ENCODE measurements at places on chromosomes 16 and 17. TPM values are rescaled to one million over a fixed set of nuclear protein-coding genes. Genes with fewer than 3 reads are reported as not detected.

Gene RNF112
- 1.5 TPM for total RNA-seq

Gene SLC38A8
- not detected for total RNA-seq

Gene GPR142
- 0.98 TPM for total RNA-seq

Gene TBC1D3G
- not detected for total RNA-seq

Gene BMERB1
- 46.9 TPM for total RNA-seq

Gene KRT13
- 10,968 TPM for total RNA-seq

DNA sequence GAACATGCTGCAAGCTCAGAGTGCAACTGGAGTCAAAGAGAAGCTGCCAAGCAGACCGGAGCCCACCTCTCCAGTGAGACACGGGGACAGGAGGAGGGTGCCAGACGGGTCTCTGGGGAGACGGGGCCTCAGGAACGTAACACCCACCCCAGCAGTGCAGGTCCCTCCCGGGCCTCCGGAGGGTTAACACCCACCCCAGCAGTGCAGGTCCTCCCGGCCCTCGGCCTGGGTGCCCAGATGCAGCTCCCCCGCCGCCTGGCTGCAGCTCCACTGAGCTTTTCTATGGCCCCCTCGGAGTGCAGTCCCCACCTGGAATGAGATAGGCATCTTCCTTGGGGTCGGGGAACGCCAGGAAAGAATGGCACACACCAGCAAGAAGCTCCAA, 89.9 kb downstream of the ZNF778 start:
- no peak for DNase-seq

GRCh38 chr16:35559911-35560636, 2100.7 kb downstream of the TP53TG3F start:
- DNase-seq = no peak

DNA sequence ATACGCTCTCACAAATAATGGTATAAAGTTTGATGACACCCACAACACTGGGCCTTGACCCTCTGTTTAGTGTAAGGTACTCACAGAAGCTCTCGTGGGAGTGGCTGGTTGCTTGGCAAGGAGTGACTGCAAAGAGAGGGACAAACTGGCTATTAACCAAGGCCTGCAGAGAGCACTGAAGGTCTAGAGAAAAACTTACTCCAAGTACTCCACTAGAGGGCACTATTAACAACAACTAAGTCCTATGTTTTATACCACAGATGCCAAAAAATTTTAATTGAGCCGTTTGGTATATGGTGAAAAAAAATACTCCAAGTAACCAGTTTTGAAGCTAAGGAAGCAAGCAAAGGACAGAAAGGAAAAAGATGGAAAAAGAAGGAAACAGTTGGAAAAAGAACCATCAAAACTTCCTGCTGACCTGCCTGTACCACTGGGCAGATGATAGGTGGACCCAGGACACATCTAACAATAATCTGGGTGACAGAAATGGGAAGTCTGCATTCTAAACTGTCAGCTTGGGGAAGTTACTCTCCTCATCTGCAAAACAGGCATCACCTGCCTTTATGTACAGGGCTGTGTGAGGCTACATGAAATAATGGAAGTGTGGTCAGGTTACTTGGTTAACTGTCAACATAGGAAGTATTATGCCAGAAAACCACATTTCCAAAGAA, 23.2 kb downstream of the DYNC1LI2 start:
- no peak for DNase-seq

DNA sequence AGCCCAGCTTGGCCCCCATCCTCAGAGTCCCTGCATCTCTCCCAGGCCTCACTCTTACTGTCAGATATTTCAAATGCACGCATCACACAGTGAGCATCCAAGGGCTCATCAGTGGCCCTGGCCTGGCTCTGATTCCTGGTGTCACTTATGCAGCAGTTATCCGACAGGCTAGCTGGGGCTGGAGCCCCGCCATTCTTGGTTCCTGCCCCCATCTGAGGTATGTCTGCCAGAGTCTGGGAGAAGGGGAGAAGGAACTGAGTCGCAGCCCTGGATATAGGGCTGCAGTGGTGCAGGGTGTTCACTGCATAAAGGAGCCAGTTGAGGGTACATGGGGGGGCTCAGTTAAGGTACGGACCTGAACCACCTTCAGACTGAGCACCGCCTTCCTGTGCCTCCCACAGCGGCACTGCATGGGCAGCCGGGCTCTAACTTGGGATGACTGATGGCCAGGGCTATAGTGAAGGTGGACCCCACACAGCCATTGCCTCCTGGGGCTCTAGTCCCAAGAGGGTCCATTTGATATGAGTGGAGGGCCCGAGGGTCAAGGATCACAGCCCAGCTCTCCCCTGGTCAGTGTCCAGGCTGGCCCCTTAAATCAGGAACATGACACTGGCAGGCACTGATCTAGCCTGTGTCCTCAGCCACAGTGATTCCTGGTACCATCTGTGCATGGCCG, 1.8 kb upstream of the RASD1 start:
- DNase-seq = no peak

DNA sequence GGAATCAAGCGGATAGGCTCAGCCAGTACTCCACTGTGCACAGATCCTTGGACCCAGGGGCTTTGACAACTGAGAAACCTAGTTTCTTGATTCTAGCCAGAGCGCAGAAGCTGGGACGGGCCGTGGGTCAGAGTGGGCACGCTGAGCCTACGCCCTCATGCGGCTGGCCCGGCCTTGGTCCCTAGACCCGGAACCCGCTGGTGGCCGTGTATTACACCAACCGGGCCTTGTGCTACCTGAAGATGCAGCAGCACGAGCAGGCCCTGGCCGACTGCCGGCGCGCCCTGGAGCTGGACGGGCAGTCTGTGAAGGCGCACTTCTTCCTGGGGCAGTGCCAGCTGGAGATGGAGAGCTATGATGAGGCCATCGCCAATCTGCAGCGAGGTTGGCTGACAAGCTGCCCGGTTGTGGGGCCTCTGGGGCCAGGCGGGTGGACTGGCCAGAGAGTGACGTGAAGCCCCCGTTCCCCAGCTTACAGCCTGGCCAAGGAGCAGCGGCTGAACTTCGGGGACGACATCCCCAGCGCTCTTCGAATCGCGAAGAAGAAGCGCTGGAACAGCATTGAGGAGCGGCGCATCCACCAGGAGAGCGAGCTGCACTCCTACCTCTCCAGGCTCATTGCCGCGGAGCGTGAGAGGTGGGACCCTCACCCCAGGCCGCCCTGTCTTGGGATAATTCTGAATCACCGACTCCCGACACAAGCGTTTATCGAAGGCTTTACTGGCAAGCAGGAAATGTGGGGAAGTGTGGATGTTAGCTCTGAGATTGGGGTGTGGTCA, 946 bp downstream of the STUB1 start:
- DNase-seq = no peak

DNA sequence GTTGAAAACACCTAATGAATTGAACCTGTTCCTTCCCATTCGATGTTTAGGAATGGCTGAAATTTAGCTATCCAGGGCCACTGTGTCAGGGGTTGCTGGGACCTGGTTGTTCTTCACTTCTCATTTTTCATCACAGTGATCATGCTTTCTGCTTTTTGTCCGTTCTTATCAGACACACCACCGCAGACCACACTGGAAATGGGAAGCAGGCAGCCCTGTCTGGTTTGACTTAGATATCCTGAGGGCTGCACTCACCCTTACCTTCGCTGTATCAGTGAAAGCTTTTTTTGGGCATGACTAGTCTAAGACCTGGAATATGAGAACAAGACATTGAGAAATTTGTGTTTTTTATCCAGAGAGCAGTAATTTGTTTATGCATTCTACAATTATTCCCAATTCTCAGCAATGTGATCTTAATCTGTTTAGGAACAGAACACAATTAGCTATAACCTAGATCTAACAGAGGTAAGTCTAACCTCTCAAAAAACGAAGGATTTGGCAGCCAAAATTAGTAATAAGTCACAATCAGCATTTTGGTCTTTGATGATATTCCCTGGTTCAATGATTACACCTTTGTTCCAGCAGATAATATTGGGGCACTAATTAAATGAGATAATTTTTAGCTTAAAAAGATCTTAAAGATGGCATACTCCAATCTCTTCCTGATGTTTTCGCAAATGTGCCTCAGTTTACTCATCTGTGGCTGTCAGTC, 126.0 kb upstream of the GOT2 start:
- no peak for DNase-seq

GRCh38 chr17:80812362-80813088, 179.1 kb upstream of the CHMP6 start:
- no peak for DNase-seq

DNA sequence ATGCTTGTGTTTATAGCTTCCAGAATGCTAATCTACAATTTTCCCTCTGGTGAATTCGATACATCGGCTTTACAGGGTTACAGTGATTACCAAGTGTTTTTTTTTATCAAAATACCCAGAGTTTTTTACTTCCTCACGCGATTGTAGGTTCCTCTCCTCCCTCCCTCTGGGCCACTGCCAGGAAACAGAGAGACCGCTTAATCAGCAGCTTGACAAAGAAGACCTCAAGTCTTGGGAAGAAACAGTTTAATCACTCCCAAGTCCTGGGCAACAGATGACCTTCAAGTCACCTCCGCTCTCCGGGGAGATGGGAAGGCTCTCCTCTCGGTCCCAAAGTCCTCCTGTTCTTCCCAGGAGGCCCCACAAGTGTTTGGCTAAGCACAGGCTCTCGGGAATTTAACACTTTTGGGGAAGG, 23.5 kb downstream of the SMTNL2 start:
- DNase-seq = no peak

DNA sequence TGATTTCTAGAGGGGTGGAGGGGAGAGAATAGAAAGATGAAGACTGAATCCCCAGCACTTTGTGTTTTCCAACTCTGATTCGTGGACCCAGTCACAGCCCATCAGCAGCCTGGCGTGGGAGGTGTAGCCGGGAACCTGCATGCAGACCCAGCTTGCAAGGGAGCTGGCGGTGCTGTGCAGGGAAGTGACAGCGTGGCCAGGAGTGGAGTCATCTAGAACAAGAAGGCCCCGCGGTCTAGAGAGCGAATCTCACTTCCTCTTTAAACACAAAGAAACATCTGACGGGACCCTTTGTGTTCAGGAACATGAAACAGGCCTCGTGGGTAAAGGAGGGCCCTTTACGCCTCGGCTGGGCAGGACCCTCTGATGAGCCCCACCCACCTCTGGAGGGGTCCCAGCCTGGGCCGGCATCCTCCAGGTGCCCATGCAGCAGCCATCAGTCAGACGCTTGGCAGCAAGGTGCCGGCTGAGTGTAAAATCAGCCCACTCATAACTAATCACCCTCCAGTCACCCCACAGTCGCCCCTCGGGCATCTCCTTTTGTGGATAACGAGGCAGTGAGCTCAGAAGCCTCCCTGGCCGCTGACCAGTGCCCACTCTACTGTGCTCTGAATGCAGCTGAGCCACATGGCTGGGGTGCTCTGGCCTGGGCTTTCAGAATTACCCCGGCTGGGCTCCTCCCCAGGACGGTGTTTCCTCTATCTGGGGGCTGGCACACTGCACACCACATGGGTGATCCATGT, 4.4 kb downstream of the SNAI3 start:
- no peak for DNase-seq

- DNase-seq = no peak
Measured at GRCh38 chr16:78640886-78641285, 541.4 kb downstream of the WWOX start.

DNA sequence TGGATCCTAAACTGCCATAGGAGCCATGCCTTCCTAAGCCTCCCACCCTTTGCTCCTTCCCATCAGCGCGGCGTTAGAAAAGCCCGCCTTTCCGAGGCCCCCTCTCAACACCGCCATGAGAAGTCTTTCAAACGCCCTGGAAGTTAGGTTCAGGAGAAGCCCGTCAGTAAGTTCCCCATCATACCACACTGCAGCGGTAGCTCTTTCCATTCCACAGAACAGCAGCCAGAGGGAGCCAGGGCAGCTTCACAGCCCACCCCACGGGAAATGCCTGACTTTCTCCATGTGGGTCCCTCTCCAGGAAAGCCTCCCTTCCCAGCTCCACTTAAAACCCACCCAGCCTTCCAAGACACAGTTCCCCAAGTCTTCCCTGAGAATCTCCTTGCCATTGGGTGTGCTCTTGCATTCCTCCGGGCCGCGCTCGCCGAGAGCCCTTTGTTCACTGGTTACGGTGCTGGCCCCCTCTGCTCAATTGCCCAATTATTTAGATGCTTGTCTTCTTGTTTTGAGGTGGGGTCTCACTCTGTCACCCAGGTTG, 28.7 kb downstream of the KIAA0513 start:
- DNase-seq = no peak

DNA sequence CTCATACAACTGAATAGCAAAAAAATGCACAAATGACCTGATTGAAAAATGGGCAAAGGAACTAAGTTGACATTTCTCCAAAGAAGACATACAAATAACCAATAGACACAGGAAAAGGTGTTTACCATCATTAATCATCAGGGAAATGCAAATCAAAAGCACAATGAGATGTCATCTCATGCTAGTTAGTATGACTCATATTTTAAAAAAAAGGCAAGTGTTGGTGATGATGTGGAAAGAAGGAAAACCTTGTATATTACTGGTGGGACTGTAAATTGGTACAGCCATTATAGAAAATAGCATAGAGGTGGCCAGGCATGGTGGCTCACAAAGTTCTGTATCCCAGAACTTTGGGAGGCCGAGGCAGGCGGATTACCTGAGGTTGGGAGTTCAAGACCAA, 232.5 kb upstream of the ZFHX3 start:
- no peak for DNase-seq

GRCh38 chr16:77289331-77289809, 90.2 kb downstream of the SYCE1L start:
- DNase-seq = no peak

DNA sequence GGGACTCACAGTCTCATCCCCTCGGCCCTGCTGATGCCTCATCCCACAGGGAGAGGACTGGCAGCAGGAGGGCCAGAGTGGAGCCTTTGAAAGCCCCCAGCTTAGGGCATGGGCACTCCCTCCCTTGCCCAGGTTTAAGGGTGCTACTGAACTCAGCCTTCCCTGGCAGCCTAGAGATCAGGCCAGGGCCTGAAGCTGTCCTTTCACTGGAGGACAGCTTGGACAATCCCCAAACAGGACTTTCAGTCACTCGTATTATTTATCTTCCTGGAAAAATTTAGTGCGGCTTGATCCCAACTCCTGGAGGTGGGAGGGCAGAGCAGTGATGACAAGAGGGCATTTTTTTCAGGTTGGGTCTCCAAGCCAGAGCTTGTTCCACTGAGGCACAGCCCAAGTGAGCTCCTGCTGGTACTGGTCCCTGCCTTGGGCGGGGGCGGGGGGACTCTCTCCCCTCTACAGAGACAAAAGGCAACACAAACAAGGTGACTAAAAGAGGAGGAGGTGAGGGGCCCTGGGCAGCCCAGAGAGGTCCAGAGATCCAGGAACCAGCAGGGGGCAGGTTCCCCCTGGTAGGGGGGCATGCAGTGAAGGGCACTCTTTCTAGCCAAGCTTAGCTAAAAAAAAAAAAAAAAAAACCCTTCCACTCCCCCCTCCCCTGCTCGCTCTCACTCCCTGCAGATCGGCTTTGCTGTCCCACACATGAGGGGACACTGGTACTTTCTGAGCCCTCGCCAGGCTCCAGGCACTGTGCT, 1.7 kb downstream of the ZNF385C start:
- no peak for DNase-seq

GRCh38 chr16:81531419-81531821, 86.8 kb downstream of the CMIP start:
- DNase-seq = no peak

- DNase-seq = no peak
Measured at GRCh38 chr17:82053556-82054263, 2.0 kb downstream of the GPS1 start.

- DNase-seq = no peak
Measured at GRCh38 chr17:48753794-48754499, 25.4 kb upstream of the HOXB13 start.
